ENCODE measurements at places on chromosomes 6 and 20.

DNA sequence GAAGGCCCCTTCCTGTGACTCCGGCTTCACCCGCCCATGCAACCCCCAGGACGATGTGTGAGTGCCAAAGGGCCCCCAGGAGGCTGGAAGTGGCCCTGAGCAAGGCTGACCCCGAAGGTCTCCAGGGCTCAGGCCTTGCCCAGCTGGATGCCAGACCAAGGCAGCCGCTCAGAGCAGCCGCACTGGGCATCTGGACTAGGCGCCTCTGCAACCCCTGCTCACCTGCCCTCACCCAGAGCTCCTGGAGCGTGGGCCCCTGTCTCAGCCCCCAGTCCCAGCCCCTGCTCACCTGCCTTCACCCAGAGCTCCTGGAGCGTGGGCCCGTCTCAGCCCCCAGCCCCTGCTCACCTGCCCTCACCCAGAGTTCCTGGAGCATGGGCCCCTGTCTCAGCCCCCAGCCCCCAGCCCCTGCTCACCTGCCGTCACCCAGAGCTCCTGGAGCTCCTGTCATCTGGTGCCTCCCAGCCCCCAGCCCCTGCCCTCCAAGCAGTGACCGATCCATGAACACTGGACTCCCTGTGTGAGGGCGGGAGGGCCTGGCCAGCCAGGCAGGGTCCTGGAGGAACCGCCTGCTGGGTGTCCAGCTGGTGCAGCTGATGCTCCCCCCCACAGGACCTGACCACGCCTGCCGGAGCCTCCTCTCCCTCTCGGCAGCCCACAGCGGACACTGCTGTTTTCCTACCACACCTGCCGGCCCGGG is 1.1 kb downstream of the SRMS start:
- no peak for DNase-seq

GRCh38 chr6:87705070-87705691 is 3.1 kb upstream of the AKIRIN2 start:
- no peak for DNase-seq

DNA sequence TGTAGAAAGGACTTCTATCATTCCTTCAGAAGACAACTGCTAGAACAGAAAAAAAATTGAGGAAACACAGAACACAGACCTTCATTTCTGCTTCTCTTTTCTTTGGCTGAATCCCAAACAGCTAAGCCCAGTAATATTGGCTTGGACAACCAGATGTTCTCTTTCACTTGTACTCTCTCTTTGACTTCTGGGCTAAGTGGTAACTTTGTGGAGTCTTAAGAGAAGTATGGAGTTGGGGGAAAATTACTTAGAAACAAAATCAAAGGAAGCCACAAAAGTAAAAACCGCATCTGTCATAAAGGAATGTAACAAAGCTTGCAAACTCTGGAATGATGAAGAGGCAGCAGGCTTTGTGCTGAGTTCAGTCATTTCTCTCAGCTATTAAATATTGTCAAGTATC is 587.5 kb downstream of the CBLN4 start:
- no peak for DNase-seq

DNA sequence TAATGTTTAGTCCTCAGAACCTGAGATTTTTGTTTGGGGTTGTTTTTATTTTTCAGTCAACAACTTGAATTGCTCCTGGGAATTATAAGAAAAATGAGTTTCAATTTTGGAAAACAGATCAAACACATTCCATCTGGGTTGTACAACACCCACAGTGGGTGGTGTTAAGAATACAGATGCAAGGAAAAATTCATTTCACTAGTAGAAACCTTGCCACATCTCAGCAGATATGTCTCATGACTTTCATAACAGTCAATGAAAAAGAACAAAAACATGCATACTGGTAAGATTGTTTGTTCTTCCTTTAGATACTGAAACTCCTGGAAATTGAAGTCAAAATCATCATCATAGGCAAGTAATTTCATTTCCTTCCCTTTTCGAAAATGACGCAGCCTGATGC is 78.9 kb downstream of the MOXD1 start:
- no peak for DNase-seq

GRCh38 chr20:60101201-60101890 is 143.1 kb downstream of the CDH26 start:
- DNase-seq, result no peak

- no peak for DNase-seq
Measured at GRCh38 chr6:38495518-38495917, 144.2 kb downstream of the BTBD9 start.

DNA sequence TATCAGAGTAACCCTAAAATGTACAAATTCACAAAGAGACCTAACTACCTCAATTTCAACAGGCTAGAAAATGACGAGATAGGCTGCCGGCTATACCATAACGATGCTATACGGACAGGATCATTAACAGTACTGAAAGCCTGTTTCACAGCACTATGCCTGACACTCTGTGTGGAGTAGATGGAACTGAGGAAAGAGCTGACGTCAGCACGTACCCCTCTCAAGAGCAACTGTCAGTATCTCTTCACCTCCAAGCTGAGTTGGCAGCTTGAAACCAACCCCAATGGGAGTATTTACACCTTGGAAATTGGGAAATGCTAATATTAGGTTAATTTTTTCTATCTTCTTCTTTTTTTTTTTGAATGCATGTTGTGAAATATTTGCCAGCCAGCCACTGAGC is 53.6 kb downstream of the HUS1B start:
- DNase-seq, result no peak

DNA sequence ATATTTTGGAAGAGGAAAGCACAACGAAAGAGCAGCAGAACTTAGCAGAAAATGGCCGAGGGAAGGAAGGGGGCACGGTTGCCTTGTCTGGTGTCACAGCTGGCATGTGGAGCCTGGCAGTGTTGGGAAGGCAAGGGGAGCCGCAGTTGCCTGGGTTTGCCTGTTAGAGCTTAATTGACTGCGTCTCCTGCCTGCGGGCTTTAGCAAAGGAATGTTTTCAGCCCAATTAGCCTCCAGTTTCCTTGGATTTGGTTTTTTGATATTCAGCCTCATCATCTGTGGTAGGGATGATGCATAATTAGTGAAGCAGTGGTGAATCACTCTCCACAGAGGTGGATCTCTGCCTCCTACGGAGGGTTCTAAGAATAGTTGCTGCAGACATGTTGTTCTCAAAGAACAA is 832.6 kb downstream of the QKI start:
- DNase-seq, result no peak

GRCh38 chr6:3310703-3311102 is 52.0 kb downstream of the PSMG4 start:
- DNase-seq, result no peak

GRCh38 chr20:24694157-24694726 is 224.8 kb downstream of the SYNDIG1 start:
- no peak for DNase-seq

DNA sequence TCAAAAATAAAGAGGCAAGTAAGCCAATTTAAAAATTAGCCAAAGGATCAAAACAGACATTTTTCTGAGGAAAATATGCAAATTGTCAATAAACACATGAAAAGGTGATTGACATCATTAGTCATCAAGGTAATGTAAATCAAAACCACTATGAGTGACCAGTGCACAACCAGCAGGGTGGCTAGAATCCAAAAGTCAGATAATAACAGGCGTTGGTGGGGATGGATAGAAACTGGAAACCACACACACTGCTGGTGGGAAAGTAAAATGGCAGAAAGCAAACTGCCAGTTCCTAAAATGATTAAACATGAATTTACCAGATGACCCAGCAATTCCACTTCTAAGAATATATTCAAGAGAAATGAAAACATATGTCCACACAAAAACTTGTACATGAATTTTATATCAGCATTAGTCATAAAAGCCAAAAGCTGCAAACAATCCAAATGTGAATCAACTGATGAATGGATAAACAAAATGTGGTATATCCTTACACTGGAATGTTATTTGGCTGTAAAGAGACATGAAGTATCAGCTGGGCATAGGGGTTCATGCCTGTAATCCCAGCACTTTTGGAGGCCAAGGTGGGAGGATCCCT is 74.8 kb upstream of the MBOAT1 start:
- DNase-seq, result no peak

DNA sequence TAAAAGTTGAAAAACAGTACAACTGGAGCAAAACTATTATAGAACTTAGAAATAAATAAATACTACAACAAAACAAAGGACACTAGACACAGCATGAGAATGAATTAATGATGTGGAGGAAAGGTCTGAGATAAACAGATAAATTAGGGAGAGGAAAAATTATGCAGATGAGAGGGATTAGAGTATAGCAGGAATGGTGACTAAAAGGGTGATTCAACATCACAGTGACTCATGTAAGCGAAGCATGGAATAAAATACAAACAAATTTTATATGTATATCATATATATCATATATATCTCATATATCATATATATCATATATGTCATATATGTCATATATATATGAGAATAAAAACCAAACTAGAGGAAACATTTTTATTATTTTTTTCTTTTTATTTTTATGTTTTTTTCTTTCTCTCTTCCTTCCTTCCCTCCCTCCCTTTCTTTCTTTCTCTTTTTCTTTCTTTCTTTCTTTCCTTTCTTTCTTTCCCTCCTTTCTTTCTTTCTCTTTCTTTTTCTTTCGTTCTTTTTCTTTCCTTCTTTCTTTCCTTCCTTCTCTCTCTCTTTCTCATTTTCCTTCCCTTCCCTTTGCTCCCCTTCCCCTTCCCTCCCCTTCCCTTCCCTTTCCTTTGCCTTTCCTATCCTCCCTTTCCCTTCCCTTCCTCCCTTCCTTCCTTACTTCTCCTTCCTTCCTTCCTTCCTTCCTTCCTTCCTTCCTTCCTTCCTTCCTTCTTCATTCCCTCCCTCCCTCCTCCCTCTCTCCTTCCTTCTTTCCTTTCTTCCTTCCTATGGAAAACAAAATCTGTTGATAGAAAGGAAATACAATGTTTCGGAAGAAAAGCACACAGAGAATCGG is 1014.6 kb downstream of the GRIK2 start:
- no peak for DNase-seq

DNA sequence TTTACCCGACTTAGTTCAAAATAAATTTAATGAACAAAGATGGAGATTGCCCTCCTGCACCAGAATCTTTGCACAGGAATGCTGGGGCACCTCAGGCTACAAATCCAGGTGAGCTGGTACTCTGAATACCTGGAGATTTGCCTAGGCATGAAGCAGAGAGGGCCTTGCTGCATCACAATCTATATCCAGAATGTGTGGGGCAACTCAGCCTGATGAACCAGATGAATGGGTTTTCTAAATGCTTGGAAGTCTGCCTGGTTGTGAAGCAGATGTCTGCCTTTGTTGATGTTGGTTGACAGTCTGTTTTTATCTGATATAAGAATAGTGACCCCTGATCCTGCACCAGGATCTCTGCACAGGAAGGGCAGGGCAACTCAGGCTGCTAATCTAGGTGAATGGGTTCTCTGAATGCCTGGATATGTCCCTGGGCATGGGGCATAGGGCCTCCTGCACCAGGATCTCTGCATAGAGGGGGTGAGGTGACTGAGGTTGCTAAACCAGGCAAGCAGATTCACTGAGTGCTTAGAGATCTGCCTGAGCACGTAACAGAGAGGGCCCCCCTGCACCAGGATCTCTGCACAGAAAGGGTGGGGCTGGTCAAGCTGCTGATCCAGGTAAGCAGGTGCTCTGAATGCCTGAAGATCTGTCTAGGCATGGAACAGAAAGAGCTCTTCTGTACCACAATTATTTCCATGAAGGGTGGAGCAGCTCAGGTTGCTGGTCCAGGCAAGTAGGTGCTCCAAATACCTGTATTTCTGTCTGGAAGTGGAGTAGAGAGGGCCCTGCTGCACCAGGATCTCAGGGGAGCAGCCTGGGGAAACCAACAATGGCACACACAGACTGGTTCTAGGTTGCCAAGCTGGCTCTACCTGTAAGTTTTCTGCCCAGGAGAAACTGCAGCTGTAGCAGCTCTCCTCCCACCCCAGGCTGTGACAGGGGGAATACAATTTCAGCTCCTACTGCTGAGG is 437.5 kb downstream of the MMUT start:
- no peak for DNase-seq

- DNase-seq, result peak; percentile 72
Measured at GRCh38 chr20:44683263-44684046, 31.7 kb upstream of the CCN5 start.

DNA sequence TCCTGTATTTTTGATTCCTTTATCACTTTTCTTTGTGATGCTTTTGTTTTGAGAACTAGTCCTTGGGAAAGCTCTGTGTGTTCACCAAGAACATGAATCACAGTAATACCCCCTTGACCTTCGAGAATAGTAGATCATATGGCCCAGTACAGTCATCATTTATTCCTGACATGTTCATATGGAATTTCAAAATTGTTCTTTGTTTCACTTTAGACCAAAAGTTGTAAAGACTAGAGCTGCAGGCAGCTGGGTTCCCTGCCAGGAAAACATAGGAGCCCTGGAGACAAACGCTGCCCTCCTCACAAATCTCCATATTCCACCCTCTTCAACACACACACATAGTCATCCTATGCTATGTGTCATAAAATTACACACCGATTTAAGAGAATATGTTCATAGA is 621.2 kb upstream of the EYS start:
- no peak for DNase-seq

GRCh38 chr20:58702859-58703648 is 10.5 kb downstream of the NPEPL1 start:
- DNase-seq, result no peak

DNA sequence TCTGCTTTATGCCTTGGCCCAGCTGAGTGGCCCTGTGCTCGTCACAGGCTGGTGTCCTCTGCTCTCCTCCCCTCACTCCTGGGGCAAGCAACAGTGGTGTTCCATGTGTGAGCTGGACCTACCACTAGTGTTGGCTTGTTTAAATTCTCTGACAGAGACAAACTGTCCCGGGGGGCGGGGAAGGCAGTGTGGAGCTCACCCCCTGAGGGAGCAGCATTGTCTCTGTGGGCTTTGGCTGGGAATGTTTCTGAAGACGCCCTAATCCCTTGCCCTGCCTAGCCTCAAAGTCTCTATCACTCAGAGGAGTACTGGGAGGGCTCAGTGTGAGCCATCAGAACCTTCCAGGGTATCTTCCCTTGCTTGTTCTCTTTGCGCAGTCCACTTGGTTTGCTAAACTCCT is 5.2 kb upstream of the VEGFA start:
- no peak for DNase-seq
